SW 1271 (cell line): ENCODE measurements at places on chromosomes 3 and 15.

GRCh38 chr3:120059081-120059864 is 35.0 kb downstream of the GSK3B start:
- DNase-seq = no peak

DNA sequence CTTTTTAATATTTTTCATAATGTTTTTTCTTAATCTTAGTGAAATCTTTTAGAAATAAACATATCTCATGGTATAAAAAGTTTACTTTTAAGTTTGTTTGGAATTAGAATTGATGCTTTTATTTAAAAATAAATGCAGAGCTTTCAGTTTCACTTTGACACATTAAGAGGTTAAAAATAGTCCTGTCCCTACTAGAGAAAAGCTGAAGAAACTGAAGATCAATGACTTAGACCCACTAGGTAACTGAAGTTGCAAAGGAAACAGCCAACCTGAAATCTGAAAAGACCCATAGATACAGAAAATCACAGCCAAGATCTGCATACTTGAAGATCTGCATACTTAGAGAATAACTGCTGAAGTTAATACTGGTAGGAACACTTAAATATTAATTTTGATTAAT is 237.6 kb downstream of the RAP2B start:
- DNase-seq = no peak

DNA sequence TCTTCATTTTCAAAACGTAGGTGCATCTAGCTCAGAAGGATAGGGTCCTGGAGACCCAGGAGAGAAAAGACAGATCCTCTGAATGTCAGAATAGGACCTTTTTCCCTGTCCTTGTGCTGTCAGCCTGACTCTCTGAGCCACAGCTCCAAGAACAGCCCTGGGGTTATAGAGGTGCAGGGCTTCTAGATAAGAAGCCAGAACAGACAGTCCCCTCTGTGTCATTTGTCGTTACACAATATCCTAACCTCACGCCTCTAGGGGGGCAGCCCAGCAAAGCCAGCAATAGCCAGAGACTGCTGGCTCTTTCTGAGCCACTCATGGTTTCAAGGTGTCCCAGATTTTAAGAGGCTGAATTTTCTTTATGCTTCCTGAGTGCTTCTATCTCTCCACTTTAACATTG is 153.2 kb upstream of the THBS1 start:
- DNase-seq = no peak

GRCh38 chr15:49750553-49750952 is 129.7 kb downstream of the DTWD1 start:
- DNase-seq = no peak

DNA sequence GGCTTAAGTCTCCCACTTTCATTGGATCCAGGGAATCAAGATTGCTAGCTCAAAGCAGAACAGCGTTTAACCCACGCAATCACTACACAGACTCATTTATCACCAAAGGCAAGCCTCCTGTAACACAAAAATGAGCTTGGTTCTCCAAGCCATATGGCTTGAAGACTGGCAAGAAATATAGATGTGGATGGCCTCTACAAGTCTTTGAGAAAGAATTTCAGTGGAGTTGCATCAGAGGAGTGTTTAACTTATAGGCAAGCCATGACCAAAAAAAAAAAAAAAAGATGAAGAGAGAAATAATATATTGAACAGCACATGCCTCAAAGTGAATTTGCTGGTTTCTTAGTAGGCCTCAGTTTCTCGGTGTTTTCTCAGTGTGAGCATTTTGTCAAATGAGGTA is 27.3 kb downstream of the PDZRN3 start:
- DNase-seq = no peak

GRCh38 chr3:39780352-39780751 is 29.1 kb upstream of the MYRIP start:
- DNase-seq = no peak

DNA sequence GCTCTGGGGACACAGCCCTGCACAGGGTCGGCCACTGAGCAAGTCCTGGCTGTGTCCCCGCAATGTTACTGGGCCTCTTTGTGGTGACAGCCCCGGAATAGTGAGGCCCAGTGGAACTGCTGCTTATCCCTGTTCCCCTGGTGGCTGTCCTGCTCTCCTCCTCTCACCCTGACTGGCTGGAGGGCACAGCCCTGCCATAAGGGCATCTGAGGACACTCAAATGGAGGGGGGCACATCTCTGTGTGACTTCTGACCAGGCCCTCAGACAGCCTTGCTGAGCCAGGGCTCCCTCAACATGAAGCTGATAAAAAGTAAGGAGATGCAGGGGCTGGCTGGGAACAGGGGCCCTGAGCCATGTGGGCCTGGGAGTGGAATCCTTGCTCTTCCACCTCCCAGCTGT is 127.4 kb upstream of the ATP2B2 start:
- no peak for DNase-seq

DNA sequence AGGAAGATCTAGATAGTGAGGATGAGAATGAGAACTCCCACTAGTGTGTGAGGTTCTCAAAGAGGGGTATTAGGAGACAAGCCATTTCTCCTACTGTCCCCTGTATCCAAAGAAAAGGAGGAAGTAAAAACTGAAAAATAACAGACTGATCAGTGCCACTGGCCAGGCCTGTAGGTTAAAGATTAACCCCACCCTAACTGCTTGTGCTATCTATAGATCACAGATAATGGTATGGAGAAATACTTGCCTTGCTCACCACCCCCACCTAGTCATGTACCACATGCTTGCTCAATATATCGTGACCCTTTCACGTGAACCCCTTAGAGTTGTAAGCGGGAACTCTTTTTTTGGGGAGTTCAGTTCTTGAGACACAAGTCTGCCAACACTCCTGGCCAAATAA is 519.7 kb upstream of the FRG2C start:
- DNase-seq = no peak

DNA sequence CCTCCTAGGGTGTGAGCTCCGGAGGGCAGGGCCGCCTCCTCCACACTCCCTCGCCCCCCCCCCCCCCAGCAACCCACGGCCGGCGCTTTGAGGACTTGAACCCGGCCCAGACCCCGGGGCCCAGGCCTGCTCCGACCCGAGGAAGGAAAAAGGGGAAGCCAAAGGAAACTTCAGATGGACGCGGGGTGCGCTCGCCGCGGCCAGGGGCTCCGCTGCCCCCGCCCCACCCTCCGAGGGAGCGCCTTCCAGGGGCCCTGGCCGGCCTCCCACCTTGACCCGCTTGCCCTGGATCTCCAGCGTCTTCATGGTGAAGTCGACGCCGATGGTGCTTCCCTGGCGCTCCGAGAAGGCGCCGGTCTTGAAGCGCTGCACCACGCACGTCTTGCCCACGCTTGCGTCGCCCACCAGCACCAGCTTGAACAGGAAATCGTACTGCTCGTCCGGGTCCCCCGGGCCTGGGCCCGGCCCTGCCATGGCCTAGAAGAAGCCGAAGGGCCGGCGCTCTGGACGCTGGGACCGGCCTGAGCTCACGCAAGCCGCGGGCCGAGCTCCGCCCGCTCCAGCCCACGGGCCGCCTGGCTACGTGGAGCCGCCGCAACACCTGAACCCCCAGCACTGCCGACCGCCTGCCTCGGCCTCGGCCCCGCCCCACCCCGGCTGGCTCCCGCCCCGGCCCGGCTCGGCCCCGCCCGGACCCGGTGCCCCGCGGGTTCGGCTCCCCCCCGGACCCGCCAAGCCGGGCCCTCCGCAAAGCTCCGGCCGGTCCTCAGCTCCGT is 400 bp downstream of the RAB43 start:
- DNase-seq = no peak
